GM23338 (cell line): ENCODE measurements at places on chromosomes 4 and X.

GRCh38 chr4:184282251-184282713 lies 64.6 kb upstream of the ENPP6 start:
- peak; percentile 54 for DNase-seq

- DNase-seq = no peak
These were observed 28.7 kb downstream of the INPP4B start for GRCh38 chr4:142817442-142817841.

GRCh38 chrX:23271026-23271425 lies 63.6 kb upstream of the PTCHD1 start:
- DNase-seq = no peak

GRCh38 chr4:53547983-53548382 lies 43.3 kb downstream of the LNX1 start:
- DNase-seq = no peak

DNA sequence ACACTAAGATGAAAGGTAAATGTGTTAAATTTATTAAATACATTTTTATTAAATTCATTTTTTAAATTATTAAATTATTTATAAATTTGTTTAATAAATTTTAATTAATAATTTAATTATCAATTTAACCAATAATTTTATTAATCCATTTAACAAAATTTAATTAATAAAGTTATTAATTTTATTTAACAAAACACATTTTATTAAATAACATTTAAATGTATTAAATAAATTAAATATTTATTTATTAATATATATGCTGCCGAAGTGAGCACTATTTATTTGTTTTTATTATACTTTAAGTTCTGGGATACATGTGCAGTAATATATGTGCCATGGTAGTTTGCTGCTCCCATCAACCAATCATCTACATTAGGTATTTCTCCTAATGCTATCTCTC lies 719.5 kb downstream of the TRIML1 start:
- DNase-seq = no peak

DNA sequence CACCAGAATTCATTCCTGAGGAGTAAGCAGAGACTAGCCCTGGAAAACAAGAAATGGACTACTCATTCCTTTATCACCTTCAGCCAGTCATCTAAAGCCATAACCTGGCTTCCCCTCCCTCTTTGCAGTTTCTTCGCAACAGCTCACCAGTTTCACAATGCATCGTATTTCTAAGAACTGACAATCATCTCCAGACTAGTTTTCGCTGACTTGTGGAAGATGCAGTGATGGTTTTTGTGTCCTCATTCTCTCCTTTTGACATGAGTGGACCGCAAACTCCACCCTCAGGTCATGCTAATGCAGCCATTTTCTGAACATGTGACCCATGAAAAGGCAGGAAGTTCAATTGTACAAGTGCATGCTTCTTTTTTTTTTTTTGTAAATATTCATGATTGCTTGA lies 1203.5 kb downstream of the PCDH7 start:
- no peak for DNase-seq

- no peak for DNase-seq
These were observed 11.2 kb downstream of the CD40LG start for GRCh38 chrX:136659174-136659573.

- no peak for DNase-seq
These were observed 68.7 kb downstream of the NBDY start for GRCh38 chrX:56797574-56798338.

DNA sequence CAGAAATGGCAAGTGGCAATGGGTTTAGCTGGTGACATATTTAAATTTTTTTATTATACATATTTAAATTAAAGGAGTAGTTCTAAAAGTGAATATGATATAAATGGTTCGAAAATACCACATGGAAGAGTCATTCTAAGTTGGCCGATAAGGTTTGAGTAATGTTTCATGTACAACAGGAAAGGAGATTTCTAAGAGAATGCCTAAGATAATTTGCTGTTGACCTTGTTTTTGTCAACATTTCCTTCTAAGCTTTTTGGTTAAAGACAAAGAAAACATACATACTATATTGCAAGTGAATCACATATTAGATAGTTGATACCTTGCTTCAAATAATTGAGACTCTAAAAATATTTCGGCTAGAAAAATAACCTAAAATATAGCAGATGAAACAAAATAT lies 526.6 kb upstream of the SLIT2 start:
- no peak for DNase-seq

DNA sequence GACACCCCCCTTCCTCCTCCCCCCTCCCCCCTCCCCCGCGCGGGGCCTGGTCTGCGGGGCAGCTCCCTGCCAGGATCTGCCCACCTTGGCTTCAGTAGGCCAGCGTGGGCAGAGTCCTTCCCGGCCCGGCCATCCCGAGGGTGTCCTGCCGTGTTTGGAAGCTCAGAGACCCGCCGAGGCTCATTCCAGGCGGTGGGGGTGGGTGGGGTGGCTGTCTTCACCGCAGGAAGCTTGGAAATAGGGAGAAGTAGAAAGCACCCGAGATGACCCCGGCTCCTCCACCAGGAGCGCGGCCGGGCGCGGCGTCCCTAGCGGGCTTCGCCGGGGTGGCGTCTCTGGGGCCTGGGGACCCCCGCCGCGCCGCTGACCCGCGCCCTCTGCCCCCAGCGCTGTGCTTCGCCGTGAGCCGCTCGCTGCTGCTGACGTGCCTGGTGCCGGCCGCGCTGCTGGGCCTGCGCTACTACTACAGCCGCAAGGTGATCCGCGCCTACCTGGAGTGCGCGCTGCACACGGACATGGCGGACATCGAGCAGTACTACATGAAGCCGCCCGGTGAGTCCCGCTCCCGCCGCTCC lies 1.6 kb downstream of the NAT8L start:
- DNase-seq = peak; percentile 84

DNA sequence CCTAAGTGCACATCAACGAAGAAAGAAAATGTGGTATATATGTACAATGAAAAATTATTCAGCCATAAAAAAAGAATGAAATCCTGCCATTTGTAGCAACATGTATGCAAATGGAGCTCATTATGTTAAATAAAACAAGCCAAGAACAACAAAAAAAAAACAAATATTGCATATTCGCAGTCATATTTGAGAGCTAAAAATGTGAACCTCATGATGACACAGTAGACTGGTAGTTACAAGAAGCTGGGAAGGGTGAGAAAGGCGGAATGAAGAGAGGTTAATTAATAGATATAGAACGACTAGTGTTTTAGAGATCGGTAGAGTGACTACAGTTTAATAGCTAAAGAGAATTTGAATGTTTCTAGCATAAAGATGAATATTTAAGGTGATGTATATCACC lies 89.2 kb downstream of the PDS5A start:
- DNase-seq = no peak

DNA sequence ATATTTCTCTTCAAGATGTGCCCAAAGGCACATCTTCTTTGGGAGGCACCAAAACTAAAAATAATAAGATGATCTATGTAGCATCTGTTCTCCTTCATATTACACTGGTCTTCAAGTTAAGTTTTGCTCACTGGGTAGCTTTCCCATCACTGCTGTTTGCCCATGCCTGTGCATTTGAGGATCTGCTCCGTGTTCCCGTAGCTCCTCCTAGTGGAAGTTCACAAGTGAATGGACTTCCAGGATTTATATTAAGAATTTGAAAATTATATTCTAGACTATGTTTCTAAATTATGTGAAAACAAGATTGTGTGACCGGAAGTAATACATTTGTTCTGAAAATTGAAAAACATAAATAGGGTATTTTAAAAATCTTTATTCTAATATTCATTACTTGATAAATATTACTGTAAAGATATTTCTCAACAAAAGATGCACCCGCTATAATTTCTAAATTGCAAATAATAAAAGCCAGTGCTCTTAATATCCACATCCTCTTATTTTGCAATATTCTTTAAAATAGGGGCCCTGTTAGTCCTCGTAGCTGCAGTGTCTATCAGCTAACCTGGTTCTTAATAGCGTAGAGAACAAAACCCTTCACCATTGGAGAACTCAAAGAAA lies 147.7 kb downstream of the RBM46 start:
- DNase-seq = peak; percentile 65

DNA sequence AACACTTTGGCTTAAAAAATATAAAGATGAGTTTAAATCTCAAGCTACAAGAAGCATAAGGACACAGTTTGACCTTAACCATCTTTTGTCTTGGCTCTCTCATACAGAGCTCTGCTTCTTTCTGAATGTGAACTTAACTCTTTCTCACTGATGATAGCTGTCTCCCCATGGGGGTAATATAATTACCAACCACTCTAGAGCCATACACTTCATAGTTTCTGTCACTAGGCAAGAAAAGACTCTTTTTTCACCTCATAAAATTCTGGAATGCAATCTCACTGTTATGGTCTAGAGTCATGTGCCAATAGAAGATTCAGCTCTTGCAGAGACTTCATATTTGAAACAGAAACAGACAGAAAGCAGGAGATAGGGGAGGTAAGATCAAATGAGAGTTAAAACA lies 481.7 kb upstream of the AGA start:
- no peak for DNase-seq

- DNase-seq = peak; percentile 52
These were observed 135.5 kb downstream of the TMEM47 start for GRCh38 chrX:34521563-34521962.

- no peak for DNase-seq
These were observed 102.0 kb downstream of the RTL5 start for GRCh38 chrX:72029483-72030411.

- DNase-seq = no peak
These were observed at the start of gene TLR3 for GRCh38 chr4:186068581-186069348. Gene TLR3, plus strand, starts transcription at chr4:186069156. Its CDS starts 7,464 bp downstream, at chr4:186076620.

GRCh38 chr4:165663411-165663810 lies 209.6 kb upstream of the TLL1 start:
- no peak for DNase-seq

DNA sequence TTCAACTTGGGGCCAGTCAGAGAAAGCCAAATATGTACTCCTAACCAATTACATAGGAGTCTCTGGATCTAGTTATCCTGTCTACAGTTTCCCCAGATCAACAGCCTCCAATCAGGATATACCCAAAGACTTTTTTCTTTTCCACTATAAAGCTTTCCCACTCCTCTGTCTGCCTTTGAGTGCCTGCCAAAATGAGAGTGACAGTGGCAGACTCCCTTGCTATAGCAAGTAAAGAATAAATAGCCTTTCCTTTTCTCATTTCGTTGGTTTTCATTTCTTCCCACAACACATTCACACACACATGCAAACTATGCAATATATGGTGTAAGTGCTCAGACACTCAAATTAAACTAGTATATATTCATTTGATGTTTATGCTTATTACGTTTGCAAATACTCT lies 302.4 kb upstream of the TACR3 start:
- DNase-seq = no peak

DNA sequence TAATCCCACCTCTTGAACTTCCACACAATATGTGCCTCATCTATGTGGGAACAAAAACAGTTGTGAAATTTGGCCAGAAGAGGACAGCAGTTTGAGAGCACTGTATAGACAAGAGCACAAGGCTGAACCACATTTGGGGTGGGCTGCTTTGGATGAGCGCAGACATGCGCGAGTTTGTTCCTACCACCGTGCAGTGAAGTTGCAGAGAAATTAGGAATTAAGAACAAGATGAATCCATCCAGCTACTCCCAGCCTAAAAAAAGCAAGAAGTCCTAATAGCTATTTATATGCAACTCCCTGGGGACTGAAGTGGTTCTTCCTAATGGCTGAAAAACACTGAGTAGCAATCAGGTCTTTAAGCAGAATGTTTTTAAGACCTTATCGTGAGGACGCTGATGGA lies 1.0 kb downstream of the GAB3 start:
- DNase-seq = no peak

- no peak for DNase-seq
These were observed 445.5 kb downstream of the ZIC3 start for GRCh38 chrX:138011468-138011867.

DNA sequence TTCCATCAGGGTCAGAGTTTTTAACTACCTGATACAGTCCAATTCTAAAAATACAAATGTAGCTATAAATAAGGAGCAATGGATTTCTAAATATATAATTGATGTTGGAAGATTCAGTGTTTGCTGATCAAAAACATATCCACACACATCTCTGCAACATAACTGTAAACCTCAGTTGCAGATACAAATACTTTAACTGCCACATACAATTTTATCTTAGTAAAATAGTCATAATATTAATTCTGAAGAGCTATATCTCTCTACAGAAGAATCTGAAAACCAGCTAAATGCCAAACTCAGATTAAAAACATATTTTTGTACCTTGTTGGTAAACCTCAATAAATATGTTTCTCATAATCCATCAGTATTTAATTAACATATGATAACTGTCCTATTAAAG lies 674.3 kb upstream of the INTU start:
- DNase-seq = no peak

- no peak for DNase-seq
These were observed 24.1 kb downstream of the FRMPD4 start for GRCh38 chrX:12162420-12162819.

- no peak for DNase-seq
These were observed 8.6 kb downstream of the APEX2 start for GRCh38 chrX:55008571-55009358.

DNA sequence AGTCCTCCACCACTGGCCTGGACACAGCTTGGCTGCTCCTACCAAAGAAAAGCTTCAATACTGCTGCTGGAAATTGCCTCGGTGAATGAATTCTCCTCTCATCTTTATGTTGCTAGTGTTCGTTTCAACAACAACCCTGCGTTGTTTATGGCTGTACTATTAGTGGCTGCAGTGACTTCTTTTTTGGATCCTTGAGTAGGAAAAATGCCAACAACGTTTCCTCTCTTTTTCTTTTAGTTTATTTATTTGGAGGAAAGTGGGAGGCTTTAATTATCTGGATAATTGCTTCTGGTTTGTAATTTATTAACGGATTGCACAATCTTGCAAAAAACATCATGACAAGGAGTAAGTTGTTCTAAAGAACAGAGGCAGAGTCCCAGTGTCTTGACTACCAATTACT lies 464.1 kb upstream of the TRAM1L1 start:
- DNase-seq = no peak

GRCh38 chr4:103892586-103892985 lies 172.8 kb upstream of the TACR3 start:
- no peak for DNase-seq

DNA sequence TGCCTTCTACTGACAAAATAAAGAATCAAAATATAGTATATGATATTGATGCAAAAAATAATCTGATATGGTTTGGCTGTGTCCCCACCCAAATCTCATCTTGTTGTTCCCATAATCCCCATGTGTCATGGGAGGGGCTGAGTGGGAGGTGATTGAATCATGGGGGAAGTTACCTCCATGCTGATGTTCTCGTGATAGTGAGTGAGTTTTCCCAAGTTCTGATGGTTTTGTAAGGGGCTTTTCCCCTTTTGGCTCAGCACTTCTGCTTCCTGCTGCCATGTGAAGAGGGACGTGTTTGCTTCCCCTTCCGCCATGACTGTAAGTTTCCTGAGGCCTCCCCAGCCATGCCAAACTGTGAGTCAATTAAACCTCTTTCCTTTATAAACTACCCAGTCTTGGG lies 70.2 kb downstream of the TMEM165 start:
- no peak for DNase-seq

- no peak for DNase-seq
These were observed 251.4 kb upstream of the POF1B start for GRCh38 chrX:85630901-85631300.

GRCh38 chr4:164177153-164177552 lies 576.8 kb upstream of the SMIM31 start:
- DNase-seq = no peak
